ENCODE measurements at places on chromosomes 2 and 18.
A peak's percentile ranks its signal among the peaks of the same experiment; 100 is the strongest.

GRCh38 chr2:191215230-191215629, 30.0 kb upstream of the MYO1B start:
- no peak for DNase-seq

GRCh38 chr2:175844169-175844568, 157.9 kb downstream of the LNPK start:
- DNase-seq: peak; percentile 64

DNA sequence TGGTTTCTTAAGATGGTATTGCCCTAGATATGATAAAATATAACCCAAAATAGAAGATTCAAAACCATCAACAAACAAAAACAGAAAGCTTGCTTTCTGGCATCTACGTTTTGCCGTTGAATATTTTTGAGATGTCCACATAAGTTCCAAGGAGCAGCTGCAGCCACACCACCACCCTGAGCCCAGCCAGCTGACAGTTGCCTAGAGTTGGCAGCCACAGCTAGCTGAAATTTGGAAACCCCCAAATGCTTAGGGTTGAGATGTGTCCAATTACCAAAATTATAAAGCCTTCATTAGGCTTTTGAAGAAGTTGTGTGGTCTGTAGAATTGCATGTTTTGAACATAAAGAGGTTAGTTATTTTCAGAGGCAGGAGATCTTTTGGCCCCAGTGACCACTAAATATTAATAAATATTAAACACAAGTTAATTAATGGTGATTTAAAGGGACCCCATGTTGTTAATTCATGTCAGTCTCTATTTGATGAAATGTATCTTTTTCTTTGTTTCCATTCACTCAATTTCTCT, 118.1 kb upstream of the DTNA start:
- DNase-seq: no peak

DNA sequence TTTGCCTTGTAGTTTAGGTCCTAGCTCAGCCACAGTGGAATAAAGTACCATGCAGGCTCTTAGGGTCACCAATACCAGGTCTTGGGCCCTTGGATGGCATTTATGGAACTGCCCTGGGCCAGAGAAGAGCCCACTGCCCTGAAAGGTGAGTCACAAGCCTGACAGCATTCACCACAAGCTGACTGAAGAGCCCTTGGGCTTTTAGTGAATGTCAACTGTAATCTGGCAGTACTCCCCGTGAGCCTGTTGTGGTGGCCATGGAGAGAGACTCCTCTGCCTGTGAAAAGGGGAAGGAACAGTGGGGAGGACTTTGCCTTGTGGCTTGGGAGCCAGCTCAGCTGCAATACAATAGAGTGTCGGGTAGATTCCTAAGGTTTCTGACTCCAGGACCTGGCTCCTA, 1389.7 kb downstream of the DSC3 start:
- no peak for DNase-seq

DNA sequence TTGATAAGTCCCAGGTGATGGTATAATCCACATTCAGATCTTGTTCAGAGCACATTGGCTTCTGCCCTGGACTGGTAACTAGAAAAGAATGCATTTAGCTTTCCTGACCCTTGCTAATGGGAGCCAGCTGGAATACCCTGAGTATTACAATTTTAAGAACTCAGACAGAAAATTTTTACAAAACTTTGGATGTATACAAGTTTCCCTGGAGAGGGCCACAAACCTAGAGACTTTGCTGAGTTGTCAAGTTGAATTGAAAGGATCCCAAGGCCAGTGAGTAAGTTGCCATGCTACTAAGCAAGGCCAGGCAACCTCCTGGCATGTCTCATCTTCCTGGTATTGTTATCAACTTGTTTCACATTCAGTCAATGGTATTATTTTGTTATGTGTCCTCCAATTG, 20.0 kb upstream of the NABP1 start:
- peak; percentile 69 for DNase-seq

DNA sequence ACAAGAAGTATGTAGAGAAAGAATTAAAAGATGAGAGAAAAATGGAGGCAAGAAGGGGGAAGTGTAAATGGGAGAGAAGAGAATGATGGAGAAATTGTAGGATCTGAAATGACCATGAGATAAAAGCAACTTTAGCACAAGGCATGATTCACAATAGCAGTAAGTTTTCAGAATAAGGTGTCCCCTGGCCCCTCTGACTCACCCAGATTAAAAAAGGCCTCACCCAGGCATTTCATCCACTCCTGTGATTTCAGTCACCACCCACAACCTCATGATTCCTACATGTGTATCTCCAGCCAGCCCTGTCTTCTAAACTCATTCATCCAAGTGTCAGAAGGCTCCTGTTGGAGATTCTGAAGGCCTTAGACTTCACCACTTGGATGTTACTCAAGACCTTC, 56.6 kb downstream of the SP100 start:
- peak; percentile 5 for DNase-seq

DNA sequence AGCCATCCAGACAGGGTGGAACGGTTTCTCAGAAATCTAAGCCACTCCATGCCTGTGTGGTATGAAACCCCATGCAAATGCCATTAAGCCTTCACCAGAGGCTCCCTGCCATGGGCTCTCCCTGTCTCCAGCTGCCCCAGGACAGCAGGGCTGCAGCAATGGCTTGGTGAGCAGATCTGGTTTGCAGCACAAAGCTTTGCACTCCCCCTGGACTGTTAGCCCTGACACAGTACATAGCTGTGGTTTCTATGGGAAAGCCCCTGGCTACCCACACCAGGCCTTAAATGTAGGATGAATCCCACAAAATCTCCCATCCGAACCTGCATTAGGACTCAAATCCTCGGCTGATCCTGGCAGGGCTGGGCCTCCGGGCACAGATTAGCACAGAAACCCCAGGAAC, 291.6 kb downstream of the TNS1 start:
- peak; percentile 93 for DNase-seq

DNA sequence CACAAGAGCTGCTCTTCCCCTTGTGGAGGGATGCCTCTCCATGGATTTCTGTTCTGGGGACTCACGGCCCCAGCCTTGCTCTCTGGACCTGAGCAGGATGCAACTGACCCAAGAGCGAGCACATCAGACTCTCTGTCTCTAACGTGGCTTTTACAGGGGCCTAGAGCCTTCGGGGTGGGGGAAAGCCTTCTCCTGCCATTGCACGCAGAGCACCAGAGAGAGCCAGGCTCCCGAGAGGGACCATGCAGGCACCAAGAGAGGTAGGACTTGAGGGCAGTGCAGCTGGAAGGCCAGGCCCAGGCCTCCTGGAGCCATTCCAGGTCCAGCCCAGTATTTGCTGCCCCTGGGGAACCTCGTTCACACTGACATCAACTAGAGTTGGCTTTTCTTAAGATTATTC, 475.6 kb upstream of the MYT1L start:
- no peak for DNase-seq

DNA sequence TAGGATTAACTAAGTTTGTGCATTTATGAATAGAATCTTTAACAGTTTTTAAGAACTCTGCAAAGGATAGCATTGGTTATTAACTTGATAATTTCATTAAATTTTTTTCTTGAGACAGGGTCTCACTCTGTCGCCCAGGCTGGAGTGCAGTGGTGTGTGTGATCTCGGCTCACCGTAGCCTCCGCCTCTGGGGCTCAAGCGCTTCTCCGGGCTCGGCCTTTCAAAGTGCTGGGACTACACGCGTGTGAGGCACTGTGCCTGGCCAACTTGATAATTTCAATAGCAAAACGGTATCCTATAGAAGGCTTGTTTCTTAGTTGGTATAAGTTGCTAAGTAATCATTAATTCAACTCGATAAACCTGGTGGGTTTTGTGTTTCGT, 38.0 kb downstream of the ADNP2 start:
- no peak for DNase-seq

GRCh38 chr2:241202681-241203080, 14.2 kb downstream of the ANO7 start:
- DNase-seq: no peak

- DNase-seq: no peak
Measured at GRCh38 chr2:71530211-71530610, 76.8 kb downstream of the DYSF start.

DNA sequence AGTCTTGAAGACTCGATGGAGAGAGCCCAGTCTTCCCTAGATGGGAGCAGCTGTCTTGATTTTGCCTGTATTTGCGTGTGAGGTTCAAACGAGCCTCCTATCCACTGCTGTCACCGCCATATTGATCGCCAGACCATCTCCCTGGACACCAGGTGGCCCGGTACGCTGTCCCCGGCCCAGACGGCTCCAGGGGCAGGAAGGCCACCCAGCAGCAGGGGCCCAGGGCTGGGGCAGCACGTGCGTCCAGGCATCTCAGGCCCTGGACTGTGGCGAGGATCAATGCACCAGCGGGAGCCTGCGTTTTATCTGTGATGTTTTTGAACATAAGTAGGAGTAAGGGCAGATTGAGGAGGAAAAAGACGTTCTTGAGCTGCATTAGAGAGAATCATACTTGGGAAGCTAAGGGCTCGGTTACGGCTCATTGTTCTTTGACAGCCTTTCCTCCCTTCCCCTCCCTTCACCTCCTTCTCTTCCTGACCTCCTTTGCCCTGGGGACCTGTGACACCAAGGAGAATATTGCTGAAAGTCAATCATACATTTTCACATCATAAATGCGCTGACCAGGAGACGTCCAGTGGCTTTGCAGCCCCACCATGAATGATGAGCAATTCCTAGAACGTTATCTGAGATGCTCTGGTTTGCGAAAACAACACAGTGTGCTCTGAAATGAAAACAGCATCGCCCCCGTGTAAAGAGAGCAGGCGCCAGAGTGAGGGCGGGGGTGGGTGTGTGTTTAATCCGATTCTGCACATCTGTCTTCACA, 711.2 kb upstream of the SALL3 start:
- DNase-seq: no peak

- no peak for DNase-seq
Measured at GRCh38 chr2:67240507-67240906, 156.6 kb upstream of the ETAA1 start.

GRCh38 chr2:182824056-182824766, 42.2 kb downstream of the FRZB start:
- DNase-seq: no peak

DNA sequence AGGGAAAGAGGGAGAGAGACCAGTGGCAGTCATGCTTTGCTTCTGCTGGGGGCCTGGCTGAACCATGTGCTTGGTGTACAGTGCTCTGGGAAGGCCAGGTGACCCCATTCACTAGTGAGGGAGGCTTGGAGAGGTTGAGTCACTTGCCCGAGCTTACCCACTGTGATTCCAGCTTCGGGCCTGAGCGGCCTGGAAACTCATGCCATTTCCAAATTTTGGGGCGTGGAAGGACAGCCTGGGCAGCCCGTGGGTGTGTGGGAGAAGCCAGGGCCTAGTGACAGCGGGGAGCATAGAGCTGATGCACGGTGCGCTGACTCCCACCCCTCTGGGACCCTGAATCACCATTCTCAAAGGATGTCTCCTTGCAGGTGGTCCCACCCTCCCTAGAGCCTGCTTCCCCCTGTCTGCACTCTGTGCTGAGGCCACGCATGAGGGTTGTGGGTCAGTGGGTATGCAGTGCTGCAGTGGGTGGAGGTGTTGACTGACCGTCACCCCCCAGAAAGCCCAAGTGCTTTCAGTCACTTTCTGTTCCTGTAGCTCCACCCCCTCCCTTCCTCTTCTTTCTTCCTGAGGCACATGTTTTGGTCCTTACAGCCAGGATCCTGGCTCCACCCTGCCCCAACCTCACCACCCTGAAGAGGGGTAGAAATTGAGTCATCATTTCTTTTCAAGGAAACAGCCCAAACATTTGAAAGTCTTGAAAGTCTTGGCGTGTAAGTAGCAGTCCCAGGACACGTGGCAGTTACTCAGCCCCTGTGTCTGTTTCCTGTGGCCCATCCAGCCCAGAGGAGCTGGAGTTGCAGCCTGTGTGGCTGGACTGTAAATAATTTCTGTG, 69.3 kb upstream of the MCFD2 start:
- peak; percentile 96 for DNase-seq

- no peak for DNase-seq
Measured at GRCh38 chr2:158315000-158315399, 141.6 kb downstream of the CCDC148 start.

GRCh38 chr18:11522992-11523391, 86.4 kb upstream of the SLC35G4 start:
- DNase-seq: peak; percentile 46

DNA sequence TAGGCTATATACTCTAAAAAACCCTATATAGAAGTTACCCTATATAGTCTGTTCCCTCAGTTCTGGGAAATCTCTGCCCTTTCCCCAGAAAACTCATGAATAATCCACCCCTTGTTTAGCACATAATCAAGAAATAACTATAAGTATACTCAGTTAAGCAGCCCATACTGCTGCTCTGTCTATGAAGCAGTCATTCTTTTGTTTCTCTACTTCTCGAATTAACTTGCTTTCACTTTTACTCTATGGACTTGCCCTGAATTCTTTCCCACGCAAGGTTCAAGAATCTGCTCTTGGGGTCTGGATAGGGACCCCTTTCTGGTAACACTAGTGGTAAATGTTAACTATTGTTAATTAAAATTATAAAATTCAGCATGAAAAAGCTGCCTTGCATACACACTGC, 17.4 kb upstream of the AP1S3 start:
- DNase-seq: no peak

DNA sequence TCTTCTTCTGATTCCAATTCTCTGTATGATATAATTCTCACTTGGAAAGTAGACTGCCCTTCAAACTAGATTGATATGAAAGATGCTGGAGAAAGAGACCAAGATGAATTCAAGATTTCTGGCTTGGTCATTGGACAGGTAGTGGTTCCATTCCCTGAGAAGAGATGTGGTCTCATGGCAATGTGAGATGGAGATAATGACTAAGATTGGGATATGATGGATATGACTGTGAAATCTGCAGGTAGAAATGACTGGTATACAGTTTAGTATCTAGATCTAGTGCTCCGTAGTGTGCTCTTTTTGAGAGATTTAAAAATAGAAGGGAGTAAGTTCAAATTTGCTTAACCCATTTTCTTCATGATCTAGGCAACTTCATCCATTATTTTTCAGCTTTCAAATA, 425.4 kb upstream of the TRIB2 start:
- no peak for DNase-seq

GRCh38 chr2:8248623-8248957, 433.3 kb upstream of the ID2 start:
- DNase-seq: no peak

DNA sequence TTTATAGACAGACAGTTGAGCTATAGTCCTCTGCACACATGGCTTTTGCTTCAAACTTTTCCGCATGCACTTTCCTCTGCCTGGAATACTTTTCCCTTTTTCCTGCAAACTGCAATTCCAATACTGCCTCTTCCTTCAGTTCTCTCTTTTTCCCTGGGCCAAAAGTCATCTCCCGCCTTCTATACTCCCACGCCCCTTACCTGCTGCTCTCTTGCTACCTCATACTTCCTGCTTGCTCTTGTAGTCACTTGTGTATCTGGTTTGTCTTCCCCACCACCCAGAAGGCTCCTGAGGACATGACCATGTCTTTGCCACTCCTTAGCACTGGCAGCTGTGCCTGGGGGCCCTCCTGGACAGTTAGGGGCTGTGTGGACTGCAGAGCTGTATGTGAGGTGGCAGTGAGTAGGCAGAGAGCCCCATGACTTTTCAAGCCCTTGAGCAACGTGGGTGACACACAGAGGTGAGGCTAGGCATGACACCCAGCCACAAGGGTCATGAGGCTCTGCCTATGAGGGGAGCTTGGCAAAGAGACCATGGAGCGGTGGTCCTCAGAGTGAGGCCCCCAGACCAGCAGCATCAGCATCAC, 23.2 kb downstream of the SPEG start:
- DNase-seq: no peak

Measured in fibroblast of skin of scalp (primary cell).